ENCODE measurements at places on chromosomes 7 and 10. TPM values are rescaled to one million over a fixed set of nuclear protein-coding genes. Genes with fewer than 3 reads are reported as not detected.

SERPINE1 gene
- 102 TPM for total RNA-seq

ZC3HAV1 gene
- total RNA-seq = 51.3 TPM

MDFIC gene
- total RNA-seq = 19.1 TPM

SHTN1 gene
- total RNA-seq = 3.8 TPM

CYP3A7 gene
- not detected for total RNA-seq

GCK gene
- not detected for total RNA-seq

PDZD8 gene
- 15.9 TPM for total RNA-seq

DNA sequence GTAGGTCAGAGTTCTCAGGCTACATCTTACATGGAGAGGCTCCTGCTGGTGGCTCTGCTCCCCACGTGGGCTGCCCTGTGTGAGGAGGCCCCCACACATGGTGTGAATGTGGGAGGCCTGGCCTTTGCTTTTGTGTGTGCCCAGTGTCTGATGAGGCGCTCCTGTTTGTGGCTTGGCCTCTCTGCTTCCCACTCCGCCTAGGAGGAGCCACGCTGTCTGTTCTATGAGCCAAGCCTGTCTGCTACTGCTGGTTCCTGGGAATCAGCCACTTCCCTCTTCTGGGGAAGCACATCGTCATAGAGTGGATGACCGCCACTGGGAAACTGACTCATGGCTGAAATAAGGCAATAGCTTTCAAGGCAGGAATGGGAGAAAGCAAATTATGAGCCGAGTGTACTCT lies 87.1 kb downstream of the CYP26A1 start:
- DNase-seq = peak; percentile 93

DNA sequence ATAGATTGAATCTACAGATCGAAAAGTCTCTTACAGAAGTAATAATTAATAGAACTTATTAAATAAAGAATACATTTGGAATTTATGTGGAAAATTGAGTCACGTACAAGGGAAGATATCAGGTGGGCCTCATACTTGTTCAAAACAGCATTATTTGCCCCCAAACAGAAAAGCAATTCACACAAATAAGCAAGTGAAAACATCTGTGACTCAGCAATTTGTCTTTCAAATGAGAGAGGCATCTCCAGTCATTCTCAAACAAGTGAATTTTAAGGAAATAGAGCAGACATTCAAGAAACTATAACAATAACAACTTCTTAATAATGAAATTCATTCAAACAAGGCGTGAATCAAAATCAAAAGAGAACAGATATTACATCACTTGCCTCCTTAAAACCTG lies 50.1 kb downstream of the SEMA3A start:
- no peak for DNase-seq

- peak; percentile 53 for DNase-seq
These were observed at the start of gene TMEM184A for GRCh38 chr7:1555813-1556543. TMEM184A (minus strand) TSS chr7:1556205; CDS start chr7:1555484, 721 bp downstream.

GRCh38 chr10:46539596-46540411 lies 16.7 kb downstream of the GPRIN2 start:
- DNase-seq = peak; percentile 81

- DNase-seq = no peak
These were observed 26.5 kb upstream of the SMIM30 start for GRCh38 chr7:113144817-113145216.

GRCh38 chr7:100555701-100556100 lies 16.7 kb downstream of the AGFG2 start:
- DNase-seq = no peak

GRCh38 chr7:101560856-101561255 lies 68.2 kb downstream of the MYL10 start:
- no peak for DNase-seq

- peak; percentile 94 for DNase-seq
These were observed 44.6 kb upstream of the DLG5 start for GRCh38 chr10:77970869-77971803.

GRCh38 chr7:30302656-30303311 lies 18.4 kb downstream of the ZNRF2 start:
- no peak for DNase-seq

GRCh38 chr10:20672741-20673140 lies 224.4 kb downstream of the NEBL start:
- no peak for DNase-seq

- DNase-seq = peak; percentile 97
These were observed 73.3 kb upstream of the COL13A1 start for GRCh38 chr10:69728335-69728870.

DNA sequence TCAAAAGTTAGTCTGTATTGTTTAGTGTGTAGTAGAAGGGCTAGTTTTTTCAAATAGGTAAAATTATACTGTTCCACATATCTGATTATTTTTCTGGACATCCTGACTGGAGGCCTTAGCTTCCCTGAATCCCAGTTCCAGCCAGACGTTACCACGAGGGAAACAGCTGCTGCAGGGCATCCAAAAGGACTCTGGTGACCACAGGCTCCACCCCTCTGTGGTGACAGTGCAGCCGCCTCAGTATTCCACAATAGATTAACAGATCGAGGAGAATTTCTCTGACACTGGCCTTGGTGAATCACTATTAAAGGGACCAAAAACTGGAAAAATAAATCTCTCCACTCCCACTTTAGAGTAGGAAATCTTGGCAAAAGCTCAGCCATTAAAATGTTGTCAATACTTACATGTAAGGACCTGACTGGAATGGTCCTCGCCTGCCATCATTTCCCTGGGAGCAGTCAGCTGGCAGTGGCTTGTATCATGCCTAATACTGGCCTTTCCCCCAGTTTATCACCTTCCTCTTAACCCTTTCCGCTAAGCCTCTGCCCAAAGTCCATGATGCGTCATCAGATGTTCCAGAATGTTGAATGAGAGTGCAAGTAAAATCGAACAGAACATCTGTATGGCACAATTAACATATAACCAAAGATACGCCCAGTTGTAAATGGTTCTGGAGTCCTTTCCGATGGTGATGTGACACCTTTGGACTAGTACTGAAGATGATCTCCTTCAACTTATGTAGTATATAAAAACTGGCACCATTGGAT lies 31.6 kb downstream of the ENO4 start:
- peak; percentile 61 for DNase-seq

DNA sequence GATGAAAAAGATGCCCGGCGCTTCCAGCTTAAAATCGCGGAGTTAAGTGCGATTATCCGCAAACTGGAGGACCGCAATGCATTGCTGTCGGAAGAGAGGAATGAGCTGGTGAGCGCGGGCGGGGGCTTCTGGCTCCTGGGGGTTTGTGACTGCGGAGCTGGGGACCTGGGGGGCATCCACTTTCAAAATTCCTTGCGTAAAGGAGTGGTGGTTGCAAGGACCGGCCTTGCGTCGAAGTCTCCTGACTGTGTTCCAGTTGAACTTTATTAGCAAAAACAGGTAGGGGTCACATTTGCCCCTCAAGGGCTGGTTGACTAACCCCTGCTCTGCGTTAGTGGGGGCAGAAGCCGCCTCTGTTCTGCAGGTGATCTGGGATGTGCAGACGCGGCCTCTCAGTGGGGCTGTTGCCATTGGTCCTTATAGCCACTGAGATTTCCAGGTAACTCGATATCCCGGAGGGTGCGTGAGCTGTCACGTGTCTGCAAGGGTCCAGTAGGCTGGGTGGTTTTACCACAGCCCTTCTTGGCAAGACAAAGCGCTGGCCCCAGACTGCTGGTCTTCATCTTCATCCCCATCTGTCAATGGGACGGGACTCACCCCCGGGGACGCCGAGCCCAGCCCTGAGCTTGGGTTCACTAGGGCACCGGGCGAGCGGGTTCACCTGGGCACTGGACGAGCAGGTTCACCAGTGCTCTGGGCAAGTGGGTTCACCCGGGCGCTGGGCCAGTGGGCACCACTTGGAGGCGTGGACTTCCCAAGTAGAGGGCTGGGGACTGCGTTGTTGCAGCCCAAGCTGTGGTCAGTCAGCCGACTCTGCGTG lies 51.5 kb upstream of the DPYSL4 start:
- DNase-seq = no peak

GRCh38 chr10:86254526-86255174 lies 111.9 kb downstream of the GRID1 start:
- no peak for DNase-seq
